ENCODE measurements at places on chromosomes 13 and 19.
A peak's percentile ranks its signal among the peaks of the same experiment; 100 is the strongest.

GRCh38 chr13:97879646-97880310 lies 73.7 kb upstream of the IPO5 start:
- DNase-seq, result no peak

GRCh38 chr19:4474514-4475022 lies 2.5 kb downstream of the HDGFL2 start:
- no peak for DNase-seq

GRCh38 chr13:99196466-99197116 lies 4.1 kb upstream of the UBAC2 start:
- DNase-seq, result peak; percentile 21

GRCh38 chr13:110716247-110716515 lies 2.7 kb downstream of the ING1 start:
- peak; percentile 55 for DNase-seq

DNA sequence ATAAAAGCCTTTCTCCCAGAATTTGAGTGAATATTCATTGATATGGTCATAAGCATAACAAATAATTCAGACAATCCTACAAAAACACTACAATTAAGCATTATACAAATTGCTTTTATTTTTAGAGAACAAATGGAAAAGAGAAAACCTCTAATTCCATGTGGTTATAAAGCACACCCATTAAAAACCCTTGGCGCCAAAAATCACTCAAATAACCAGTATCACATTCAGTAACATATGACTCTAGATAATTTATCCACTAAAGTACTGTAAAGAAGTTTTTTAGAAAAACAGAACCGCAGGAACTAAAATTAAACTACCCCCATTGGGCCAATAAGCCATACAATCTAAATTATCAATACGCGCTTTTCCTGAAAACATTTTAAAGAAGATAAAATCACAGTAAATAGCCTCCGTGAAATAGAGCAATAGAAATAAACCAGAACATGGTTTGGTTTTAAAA lies 569 bp downstream of the LCP1 start:
- no peak for DNase-seq

DNA sequence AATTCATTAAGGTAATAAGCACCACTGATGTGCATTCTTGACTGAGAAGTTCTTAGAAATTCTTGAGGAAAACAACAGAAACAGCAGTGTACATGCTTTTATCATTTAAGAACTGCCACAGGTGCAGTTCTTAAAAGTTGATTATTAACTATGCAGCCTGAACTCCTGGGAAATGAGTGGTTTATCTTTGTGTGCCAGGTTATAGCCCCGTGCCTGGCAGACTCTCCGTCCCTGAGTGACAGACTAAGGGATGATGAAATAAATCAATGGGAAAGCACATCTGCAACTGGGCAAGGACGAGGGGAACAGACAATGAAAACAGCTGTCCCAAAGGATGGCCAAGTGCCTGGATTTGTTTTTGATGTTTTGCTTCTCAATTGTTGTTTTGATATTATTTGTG lies 84.4 kb upstream of the SPATA13 start:
- peak; percentile 70 for DNase-seq

GRCh38 chr19:33187183-33187540 lies 7.0 kb upstream of the LRP3 start:
- peak; percentile 52 for DNase-seq

GRCh38 chr19:45632468-45633196 lies 6.6 kb downstream of the EML2 start:
- DNase-seq, result peak; percentile 80

GRCh38 chr19:20278342-20278741 lies 111.3 kb downstream of the ZNF486 start:
- DNase-seq, result no peak

GRCh38 chr13:30346153-30346788 lies 38.9 kb upstream of the KATNAL1 start:
- DNase-seq, result peak; percentile 34

DNA sequence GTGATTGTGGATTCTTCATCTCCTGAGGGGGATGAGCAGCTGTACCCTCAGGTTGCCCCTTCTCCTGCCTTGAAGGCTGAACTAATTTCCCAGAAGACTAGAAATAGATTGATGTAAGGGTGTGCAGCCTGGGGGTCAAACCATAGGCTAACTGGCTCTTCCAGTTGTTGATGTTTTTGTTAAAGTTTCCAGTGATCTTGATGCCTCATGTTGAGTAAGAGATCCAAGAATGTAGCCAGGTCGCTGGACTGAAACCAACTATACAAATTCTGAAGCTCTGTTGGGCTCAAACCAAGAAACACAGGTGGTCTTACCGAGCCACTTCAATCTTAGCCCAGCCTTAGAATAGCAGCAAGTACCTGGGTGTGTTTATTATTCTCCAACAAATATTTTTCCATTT lies 391.8 kb downstream of the KLF5 start:
- DNase-seq, result no peak

GRCh38 chr13:93029536-93029935 lies 197.1 kb upstream of the GPC6 start:
- no peak for DNase-seq

- DNase-seq, result no peak
These were observed 2.8 kb downstream of the MAST1 start for GRCh38 chr19:12841094-12841493.
